Substantia nigra (tissue), 51 donors: ENCODE measurements at places on chromosomes 16 and 17.

DNA sequence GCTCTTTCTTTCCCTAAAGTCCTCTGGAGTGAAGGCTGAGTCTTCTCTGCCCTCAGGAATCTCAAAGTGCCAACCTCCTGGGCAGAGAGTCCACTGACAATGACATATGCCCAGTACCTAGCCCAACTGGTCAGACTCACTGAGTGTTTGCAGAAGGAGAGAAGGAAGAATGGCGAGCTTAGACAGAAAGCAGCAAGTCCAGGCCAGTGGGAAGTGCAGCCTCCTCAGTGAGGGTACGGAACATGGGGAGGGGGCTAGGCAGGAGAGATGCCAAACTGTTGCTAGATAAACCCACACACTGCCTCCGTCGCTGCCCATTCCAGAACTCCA, 678 bp downstream of the EXOC7 start:
- no peak for DNase-seq

DNA sequence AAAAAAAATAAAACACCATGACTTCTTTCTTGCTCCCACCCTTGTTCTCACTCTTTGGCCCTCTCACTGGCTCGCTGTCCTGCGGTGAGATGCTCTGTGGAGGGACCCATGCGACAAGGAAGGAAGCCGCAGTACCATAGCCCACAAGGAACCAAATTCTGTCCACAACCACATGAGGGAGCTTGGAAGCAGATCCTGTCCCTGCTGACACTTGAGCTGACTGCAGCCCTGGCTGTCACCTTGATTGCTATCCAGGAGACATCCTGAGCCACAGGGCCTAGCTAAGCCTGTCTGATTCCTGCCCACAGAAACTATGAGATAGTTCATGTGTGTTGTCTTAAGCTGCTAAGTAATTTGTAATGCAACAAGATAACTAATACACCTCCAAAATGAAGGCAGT, 4.8 kb upstream of the MT2A start:
- peak; percentile 36 for DNase-seq

GRCh38 chr17:73261617-73261951, at the start of gene CPSF4L:
Gene CPSF4L, minus strand, starts transcription at chr17:73261880. Its CDS starts 62 bp downstream, at chr17:73261818.
- no peak for DNase-seq

DNA sequence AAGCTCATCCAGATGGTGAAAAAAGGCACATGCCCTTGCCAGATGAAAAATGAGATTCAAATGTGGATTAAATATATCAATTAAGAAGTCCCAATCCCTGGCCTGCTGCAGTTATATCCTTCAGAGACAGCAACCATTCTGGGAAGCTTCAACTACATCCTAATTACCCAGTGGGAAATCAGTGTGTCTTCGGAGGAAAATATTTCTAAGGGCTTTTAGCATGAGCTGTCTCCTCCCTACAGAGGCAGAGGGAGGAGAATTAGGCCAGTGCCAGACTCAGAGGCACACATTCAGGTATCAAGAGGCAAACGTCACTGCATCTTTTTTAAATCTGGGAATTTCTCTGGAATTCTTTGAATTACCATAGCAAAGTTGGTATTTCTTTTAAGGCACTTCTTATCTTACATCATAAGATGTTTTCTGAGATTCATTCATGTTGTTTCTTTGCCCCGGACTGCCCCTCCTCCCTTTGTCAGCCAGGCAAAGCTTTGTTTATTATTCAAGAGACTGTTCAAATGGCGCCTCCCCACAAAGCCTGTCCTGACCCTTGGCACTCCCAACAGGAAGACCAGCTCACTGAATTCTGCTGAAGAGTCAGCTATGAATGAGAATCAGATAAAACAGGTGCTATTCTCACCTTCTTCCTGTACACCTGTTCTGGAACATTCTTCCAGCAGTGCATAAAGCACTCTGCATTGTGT, 38.3 kb upstream of the SMPD3 start:
- DNase-seq, result no peak

- DNase-seq, result peak; percentile 6
Observed at GRCh38 chr16:6684076-6684673, 648.5 kb upstream of the RBFOX1 start.

GRCh38 chr16:68887107-68887506, 43.8 kb downstream of the TANGO6 start:
- DNase-seq, result no peak

DNA sequence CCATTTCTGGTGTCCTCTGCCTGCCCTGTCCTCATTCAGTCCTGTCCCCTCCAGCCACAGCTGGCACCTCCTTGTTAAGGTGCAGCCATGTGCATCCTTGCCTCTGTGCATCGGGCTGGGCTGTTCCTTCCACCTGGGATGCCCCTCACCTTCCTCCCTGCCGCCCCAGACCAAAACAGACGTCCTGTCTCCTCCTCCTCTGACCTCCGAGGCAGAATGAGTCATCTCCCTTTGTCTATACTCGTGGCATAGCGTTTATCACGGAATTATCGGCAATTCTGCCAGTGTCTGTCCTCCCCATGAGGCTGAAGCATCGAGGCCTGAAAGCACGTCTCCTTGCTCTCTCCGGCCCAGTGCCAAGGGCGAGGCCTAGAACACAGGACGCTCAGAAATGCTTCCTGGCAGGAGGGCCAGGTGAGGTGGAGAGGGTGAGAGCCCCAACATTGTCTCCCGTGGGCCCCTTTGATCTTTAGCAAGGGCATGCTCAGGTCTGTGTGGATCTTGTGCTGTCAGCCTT, 4.6 kb downstream of the RAI1 start:
- no peak for DNase-seq

DNA sequence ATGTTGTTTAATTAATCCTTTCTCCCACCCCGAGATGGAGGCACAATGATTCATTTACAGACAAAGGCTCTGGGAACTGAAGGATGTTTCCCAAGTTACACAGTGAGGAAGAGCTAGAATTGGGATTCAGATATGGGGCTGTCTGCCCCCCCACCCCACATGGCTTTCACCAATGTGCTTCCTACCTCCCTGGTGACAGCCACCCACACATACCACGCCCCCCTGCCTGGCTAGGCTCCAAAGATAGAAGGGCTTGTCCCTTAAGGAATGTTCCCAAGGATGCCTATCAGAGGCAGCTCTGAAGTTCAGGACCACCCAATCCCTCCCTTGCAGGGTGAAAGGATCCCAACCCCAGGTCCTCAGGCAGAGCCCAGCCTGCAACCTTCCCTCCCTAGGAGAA, 32.9 kb downstream of the CFAP20 start:
- DNase-seq, result no peak

- no peak for DNase-seq
Observed at GRCh38 chr17:76934561-76935320, 66.5 kb downstream of the MGAT5B start.
